Stimulated activated CD4-positive, alpha-beta T cell treated with anti-CD3 and anti-CD28 coated beads, Interleukin-1b, Interleukin-23, amount 100 ng/mL, for 1 hour (primary cell): ENCODE measurements at places on chromosomes 3 and 15.

DNA sequence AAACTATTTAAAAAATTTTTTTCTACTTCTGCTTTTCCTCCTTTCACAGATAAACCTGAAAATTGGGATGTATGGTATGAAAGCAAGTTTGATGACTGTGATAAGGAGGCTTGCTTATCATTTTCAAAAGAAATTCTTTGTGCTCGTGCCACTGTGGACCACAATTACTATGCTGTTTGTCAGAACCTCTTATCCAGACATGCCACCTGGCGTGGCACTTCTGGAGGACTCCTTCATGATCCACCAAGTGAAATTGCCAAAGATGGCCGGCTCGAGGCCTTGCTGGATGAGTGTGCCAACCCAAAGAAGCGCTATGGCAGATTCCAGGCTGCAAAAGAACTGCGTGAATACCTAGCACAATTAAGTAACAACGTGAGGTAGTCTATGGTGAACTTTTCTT lies 17.8 kb downstream of the DIPK2A start:
- DNase-seq = no peak

GRCh38 chr3:45994419-45995235 lies 997 bp downstream of the FYCO1 start:
- no peak for DNase-seq

DNA sequence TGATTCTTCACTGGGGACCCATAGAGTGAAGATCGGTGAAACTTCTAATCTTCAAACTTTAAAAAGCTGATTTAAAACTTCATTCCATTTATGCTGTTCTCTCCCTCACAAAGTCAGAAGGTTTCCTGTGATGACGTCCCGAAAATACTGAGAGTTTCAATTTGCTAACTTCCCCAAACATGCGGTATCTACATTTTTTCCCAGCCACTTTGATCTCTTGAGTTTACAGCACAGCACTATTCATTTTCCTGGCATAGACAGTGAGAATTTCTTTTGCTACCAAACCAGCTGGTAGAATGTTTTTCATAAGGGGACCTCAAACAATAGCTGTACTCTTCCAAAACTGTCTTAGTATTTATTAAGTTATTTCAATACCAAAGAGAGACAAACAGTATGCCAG lies 156.8 kb downstream of the LSAMP start:
- no peak for DNase-seq

- no peak for DNase-seq
Measured at GRCh38 chr3:162971715-162972114, 1475.1 kb downstream of the OTOL1 start.

DNA sequence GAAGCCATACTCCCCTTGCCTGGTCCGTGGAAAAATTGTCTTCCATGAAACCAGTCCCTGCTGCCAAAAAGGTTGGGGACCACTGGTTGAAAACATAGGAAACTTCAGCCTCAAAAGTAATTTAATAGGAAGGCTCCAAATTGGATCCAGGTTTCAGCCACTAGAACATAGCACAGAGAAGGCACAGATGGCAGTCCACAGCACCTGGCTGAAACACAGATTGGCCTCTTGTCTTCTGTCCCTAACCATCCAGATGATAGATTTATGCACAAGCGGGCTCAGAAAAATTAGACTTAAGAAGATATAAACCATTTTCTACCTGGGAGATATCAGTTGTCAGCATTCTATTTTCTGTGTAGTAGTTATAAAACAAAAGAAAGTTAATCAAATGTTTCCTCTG lies 397.1 kb downstream of the CNTN4 start:
- DNase-seq = no peak

DNA sequence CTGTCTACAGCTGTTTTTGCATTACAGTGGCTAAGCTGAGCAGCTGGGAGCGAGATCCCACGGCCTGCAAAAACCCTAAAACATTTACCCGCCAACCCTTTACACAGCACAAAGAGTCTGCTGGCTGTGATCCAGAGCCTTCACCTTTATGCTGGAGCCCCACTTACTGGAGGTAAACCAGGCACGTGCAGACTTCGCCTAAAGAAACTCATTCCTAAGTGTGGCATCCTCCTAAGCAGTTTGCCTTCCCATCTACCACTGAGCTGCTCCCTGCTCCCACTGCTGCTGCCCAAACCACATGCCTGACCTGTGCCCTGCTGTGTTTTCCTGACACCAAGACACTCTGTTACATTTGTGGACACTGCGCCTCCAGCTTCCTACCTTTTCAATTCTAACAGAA lies 53.0 kb downstream of the CHSY1 start:
- no peak for DNase-seq

DNA sequence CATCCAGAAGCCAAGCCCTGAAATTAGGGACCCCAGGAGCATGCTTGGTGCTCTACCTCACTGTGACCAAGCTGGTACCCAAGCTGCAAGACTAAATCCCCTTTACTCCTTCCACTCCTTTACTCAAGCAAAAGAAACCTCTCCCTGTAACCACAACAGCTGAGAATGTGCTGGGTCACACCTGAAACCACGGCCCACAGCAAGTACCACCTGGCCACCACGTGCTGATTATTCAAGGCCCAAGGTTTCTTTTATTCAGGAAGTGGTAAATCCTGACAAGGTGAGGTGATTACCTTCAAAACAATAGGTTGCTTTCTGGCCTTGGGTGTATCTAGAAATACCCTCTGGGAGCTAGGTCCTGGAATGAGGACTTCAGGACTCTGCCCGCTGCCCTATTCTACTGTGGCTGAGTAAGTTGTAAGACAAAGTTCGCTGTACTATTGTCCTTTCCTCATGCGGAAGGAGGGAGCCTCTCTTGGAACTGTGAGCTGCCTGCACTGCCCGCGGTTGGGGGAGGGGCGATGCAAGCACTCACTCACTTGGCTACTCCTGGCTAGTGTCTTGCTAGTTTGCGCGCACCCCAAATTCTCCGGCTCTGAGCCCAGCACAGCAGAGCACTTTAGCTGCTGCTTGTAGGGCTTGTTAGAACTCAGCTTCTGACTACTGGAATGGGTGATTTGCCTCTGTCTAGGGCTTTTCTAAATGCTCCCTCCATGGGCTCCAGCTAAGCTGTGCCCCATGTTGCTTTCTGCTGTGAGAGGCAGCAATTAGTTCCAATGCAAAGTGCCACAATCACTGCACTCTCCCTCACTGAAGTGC lies 487.1 kb upstream of the CNTN3 start:
- DNase-seq = no peak

- DNase-seq = no peak
Measured at GRCh38 chr3:40267937-40268724, 41.4 kb upstream of the EIF1B start.

DNA sequence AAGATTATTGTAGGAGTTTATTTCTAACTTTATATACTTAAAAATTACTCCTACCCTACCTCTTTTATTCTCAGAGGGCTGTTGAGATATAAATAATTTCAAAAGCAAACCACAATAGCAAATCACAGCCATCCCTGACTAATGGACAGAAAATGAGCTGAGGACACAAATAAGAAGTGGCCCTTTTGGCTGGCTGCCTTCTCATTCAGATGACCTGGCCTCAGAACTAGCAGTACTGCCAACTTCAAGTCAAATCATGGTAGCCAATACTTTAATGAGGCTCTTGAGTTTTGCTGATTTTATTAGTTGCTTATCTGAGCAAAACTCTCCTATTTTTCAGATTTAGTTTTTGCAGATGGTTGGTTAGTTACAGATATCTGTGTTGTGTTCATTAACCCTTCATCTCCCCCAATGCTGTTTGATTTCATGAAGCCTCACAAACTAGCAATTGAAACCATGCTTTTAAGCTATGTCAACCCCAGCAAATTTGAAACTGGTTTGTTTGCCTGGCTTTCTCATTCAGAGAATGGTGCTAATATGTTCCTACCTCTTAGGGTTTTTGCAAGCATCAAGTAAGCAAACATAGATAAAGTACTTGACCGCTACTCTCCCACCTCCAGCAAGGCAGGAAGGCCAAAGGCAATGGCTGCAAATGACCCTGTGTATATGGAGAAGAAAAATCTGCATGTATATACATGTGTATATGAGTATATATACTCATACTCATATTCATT lies 73.4 kb upstream of the HACD2 start:
- DNase-seq = no peak

- no peak for DNase-seq
Measured at GRCh38 chr3:194223951-194224350, 88.0 kb downstream of the HES1 start.

- DNase-seq = no peak
Measured at GRCh38 chr3:33659856-33660434, 58.1 kb downstream of the CLASP2 start.

GRCh38 chr3:192409838-192410683 lies 317.3 kb downstream of the FGF12 start:
- no peak for DNase-seq

GRCh38 chr3:17655743-17656142 lies 86.7 kb downstream of the TBC1D5 start:
- no peak for DNase-seq

DNA sequence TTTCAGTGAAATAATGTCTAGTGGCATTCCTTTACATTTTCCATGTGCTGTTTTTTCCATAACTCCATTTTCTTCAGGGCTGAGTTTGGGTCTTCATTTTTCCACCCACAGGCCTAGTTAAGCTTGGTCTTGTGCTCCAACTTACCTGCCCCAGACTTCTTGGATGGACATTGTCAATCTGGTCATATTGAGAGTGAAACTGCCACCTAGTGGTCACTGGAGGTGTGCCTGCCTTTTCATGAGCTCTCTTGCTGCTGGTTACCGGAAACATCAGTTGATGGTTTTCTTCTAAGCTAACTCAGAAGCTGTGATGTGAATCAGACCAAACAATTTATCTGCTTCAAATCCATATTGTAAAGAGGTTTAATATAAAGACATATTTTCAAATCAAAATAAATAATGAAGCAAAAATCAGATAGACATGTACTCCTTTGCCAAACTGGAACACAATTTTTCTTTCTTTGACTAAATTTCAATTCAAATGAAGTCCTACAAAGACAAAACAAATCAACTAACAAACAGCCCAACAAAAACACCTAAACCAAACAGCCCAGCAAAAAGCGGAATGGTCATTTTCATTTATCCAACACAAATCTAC lies 135.1 kb upstream of the RASGRP1 start:
- DNase-seq = peak; percentile 33

DNA sequence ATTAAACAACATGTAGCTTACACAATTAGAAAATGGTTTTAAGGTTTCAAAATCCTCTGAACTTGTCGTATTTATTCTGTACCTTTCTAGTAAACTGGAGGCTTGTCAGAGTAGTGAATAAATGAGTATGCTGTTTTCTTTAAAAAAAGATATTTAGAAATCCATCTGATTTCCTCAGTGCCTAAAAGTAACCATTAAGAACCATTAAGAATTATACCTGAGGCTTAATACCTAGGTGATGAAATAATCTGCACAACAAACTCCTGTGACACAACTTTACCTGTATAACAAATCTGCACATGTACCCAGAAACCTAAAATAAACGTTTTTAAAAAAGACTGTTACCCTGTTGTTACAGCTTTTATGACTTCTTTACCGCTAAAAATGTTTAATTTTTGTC lies 143.0 kb upstream of the SOX2 start:
- no peak for DNase-seq

DNA sequence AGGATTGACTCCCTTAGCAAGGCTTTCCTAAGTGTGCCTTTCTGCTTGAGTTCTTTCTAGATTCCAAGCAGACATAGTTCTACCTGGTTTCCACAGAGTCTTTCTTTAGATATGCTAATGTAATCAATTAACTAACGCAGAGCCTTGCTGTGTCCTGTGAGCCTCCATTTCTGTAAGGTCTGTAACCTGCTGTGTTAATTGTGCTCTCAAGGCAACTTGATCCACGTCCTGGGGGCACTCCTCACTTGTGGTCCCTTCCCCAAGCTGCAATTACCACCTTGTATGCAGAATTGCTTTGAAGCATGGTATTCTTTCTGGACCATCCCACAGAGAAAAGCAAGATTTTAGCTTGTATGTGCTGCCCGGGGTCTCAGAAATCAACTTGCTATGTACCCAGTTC lies 29.5 kb upstream of the THSD4 start:
- DNase-seq = no peak

DNA sequence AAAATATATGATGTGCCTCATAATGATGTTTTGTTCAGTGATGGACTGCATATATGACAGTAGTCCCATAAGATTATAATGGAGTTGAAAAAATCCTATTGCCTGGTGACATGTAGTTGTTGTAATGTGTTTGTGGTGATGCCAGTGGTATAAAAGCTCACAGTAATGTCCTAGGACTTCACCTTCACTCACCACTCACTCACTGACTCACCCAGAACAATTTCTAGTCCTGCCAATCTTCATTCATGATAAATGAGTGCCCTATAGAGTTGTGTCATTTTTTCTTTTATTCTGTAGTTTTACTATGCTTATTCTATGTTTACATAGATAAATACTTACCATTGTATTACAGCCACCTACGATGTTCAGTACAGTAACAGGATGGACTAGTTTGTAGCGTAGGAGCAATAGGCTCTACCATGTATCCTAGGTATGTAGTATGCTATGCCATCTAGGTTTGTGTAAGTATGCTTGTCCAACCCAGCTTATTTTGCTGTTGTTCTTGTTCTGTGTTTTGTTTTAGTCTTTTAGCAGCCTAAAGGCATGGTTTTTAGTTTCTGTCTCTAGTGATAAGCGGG lies 88.5 kb upstream of the LRRFIP2 start:
- DNase-seq = no peak

DNA sequence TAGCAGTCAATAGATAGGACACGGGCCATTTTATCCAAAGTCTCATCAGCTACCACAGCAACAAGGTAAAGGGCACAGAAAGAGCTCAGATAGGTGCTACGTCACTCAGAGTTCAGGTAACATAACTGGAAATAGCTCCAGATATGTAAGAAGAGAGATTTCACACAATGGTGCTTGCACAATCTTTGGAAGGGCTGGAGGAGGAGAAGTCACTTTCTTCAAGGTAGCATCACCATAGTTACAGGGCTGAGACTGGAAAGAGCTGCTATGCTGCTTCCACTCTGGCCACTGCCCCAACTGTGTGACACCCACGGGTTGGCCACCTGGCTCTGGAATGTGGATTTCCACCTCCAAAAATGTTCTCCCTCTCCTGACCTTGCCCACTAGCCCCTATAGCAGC lies 448.8 kb upstream of the THBS1 start:
- DNase-seq = no peak

DNA sequence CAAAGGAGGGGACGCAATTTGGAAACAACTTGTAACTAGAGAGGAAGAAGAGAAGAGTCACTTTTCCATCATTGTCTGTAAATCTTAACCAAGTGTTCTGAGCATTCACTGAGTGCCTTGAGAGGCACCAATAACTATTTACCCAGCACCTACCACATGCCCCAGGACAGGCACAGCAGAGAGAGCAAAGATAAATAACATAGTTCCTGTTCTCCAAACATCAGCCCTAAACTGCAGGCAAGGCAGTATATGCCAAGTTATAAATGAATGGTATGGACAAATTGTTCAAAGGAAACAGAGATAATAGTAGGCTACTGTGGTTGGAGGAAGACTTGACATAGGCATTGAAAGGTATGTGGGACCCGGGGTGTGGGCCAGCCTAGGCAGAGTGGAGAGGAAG lies 45.6 kb downstream of the ITGB5 start:
- DNase-seq = no peak

- DNase-seq = no peak
Measured at GRCh38 chr3:132180337-132180791, 136.8 kb upstream of the ACP3 start.
